ENCODE measurements at places on chromosomes 5 and 9.

DNA sequence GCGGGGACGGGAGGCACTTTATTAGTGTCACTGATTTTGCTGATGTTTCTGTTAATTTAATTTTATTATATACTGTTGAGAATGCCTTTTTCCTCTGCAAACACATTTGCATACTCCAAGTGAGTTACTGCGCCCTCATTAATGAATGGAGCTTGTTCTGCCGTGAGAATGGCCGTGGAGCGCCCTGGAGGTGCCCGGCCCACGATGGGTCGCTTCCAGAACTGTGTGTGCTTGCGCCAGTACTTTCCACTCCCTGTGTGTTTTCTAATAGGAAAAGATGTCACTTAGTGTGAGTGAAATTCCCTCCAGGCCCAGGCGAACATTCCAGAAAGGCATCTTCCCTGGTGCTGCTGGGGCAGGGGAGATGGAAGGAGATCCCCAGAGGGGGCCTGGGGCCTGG is 30.1 kb downstream of the NDUFS6 start:
- no peak for DNase-seq

GRCh38 chr5:168014433-168015123 is 276.9 kb upstream of the WWC1 start:
- no peak for DNase-seq

DNA sequence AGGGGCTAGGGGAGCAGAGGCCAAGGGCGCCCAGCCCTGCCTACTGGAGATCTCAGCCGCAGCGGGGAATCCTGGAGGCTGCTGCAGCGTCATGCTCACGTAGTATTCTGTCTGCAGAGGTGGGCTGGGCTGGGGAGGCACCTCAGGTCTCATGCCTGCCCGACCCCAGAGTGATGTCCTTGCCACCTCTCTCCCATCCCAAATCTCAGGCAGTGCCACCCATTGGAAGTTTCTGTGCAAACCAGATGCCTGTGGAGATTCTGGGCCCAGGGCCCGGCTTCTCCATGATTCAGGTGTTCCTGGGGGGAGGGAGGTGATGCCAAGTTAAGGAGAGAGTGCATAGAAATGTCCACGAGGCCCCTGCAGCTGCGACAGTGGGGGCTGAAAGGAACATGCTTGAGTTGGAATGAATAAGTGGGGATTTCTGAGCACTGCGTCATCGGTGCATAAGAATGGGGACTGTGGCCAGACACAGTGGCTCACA is 72.0 kb downstream of the ANKRD33B start:
- DNase-seq, result no peak

DNA sequence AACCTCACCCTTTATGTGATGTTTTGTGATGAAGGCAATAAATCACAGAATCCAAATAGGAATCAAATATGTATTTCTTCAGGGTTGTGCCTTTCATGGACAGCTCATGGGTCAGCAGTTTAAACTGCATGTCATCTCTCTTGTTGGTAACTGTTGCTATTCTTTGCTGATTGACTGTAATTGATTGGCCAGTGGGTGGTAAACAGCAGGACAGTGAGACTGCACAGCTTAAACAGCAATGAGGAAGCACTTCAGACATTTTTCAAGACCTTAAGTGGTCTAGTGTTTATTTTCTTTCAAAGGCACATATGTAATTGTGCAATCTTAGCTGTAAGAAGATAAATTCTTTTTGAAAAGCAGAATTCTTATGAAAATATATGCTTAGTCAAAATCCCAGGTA is 260.5 kb downstream of the COX7C start:
- no peak for DNase-seq

GRCh38 chr9:35725362-35725761 is 6.6 kb downstream of the TLN1 start:
- DNase-seq, result no peak

DNA sequence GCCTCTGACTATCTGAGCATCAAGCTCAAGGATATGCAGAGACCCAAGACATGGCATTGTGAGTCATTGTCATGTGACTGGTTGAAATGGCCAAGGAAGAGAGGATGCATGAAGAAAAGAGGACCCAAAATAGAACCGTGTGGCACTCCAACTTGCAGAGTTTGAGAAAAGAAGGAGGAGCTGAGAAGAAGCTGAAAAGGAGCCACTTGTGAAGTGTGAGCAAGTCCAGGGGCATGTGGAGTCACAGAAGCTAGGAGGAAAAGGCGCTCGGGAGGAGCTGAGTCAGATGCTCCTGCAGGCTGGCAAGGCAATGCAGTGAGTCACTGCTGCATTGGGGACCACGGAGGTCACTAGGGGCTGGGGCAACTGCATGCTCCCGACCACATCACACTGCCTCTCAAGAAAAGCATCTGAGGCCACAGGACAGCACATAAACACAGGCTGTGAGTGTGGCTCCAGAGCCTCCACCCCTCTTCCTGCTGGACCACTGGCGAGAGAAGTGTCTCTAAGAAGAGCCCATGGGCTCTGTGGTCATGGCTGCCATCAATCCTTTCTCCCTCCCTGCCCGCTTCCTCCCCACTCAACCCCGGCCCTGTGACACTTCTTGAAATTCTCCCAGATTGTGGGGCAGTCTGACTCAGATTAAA is 197.6 kb downstream of the DRD1 start:
- no peak for DNase-seq

DNA sequence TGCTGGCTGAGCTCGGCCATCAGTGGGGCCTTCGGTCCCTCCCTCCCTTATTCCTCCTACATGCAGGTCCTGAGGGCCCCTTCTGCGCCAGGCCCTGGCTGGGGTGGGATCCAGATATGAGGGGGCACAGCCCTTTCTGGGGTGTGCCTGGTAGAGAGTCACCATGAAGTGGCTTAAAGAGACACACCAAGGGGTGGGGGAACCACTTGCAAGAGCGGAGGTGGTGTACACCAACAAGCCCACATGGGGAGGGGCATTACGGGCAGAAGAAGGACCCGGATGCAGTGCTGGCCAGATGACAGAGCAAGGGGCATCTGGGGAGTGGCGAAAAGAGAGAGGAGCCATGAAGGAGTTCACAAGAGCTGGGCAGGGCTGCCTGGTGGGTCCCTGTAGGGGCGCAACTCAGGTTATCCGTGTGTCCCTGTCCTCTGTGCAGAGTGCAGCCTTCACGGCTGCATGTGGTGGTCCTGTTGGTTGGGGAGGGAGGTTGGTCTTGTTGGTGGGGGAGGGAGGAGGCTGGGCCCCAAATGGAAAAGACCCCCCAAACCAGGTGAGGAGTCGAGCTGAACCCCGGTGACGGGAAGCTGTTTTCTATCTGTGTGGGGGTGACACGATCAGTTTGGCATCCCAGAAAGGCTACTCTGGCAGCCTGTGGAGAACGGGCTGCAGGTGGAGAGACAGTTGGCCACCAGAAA is 158.1 kb downstream of the DAB2IP start:
- no peak for DNase-seq

DNA sequence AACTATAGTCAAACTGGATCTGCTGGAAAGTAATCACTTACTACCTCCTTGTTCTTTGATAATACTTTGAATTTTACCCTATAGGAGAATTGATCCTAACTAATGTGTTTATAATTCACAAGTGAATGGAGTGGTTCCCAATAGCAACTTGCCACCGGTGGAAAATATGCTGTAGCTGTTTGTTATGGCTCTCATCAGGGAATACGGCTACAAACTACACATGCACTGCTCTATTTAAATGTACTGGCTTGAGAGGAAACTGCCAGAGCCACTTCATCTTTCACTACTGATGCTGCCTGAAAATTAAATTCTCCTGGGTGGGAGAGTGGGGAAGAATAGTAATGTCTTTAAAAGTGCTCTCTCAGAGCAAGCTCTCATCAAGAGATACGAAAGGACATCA is 448.5 kb upstream of the GRAMD2B start:
- DNase-seq, result no peak

GRCh38 chr9:134933076-134933659 is 15.5 kb upstream of the FCN1 start:
- no peak for DNase-seq

- no peak for DNase-seq
Observed at GRCh38 chr5:131589510-131590348, 45.3 kb downstream of the RAPGEF6 start.

DNA sequence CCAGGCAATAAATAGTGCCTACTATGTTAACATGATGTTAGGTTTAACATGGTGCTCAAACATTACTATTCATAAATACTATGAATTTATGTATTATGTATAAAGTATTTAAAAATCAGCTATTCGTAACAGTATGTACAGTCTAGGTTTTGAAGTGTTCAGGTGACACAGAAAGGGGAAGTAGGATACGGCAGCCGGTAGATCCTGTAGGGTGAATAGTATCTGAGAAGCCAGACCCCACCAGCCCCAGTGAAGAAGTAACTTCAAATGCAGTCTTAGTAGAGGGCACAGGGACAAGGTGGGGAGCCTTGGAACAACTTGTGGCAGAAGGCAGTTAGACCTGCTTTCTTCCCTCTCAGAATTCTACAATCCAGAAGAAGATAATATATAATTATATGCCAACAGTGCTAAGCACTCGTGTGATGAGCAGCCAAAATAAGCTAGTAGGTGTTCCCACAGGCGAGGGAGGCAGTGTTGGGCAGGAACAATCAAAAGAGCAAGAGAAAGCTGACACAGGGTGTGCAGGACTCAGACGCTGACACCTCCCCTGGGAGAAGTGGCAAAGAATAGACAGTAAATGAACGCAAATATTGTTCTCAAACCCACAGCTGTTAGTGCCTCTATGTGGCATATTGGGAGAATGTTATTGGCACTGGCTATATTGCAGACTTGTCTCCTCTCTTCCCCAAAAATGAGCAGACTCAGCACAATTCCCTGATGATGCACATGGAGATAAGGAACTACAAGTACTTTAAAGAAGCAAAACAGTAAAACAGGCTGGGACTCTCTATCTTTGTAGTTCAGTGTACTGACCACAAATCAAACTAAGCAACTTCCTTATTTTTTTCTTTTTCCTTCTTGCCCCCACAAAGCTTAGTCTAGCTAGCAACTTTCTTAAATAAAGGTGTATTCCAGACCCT is 4.6 kb downstream of the ZNF367 start:
- DNase-seq, result peak; percentile 24

- DNase-seq, result no peak
Observed at GRCh38 chr5:2141254-2142000, 258.7 kb upstream of the IRX4 start.

DNA sequence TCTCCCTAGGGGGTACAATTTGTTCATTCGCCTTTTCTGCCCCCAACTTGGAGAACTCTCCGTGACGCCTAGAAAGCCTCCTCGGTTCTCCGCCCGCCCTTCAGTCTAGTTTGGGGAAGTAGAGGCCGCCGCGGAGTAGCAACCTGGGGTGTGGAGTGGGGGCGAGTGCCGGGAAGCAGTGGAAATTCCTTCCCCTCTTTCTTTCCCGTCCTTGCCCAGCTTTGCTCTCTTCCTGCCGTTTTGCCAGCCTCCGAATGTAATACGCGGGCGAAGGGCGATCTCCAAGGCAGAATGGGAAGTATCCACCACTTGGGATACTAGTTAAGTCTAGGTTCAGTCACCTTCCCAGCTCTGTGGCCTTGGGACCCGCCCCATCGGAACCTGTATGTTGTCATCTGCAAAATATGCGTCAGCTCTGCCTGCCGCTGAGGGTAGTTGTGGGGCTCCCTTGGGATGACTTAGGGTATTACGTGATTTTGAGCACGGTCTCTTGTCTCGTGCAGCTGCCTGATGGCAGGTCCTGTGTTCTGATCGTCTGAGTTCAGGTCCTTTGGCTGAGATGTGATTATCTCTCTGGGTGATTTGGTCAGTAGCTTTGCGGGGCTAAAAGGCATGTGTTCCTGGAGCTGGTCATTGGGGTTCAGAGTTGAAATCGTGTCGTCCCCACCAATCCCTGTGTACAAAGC is 724 bp downstream of the PAM start:
- peak; percentile 68 for DNase-seq

GRCh38 chr5:135324897-135325650 is 74.0 kb downstream of the MACROH2A1 start:
- DNase-seq, result no peak

DNA sequence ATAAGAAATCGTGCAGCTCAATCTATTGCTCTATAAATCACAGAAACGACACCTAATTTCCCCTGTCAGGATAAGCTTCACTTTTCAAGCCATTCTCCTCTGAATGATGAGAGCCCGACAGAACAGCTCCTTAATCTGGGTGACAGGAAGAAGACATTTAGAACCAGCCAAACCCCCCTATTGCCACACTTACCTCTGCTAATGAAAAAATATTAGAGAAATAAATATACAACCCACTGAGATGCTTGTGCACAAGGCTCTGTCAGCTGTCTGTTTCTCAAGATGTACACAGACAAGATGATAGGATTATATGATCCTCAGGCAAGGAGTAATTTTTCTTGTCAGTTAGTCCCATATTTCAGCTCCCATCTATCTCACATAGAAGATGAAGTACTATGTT is 57.5 kb upstream of the TRIM32 start:
- no peak for DNase-seq

GRCh38 chr9:69918322-69918721 is 97.7 kb downstream of the CFAP95 start:
- peak; percentile 2 for DNase-seq

- DNase-seq, result no peak
Observed at GRCh38 chr9:131122158-131122557, 3.2 kb upstream of the NUP214 start.

DNA sequence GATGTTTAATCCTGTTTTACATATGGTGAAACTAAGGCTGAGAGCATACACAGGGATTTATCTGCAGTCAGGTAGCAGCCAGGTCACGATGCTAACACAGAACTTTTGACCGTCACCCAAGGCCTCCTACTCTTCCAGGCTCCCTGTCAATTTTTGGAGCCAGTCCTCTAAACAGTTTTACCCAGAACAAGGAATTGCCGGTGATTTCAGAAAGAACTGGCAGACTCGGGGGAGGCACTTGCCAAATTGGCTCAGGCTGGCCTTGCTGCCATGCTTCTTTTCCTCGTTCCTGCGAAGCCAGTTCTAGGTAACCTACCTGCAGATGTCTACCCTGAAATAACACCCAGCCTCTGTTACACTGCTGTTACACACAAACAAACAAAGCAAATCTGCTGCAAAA is 21.2 kb downstream of the GRIA1 start:
- no peak for DNase-seq

- no peak for DNase-seq
Observed at GRCh38 chr5:168646335-168646734, 67.2 kb upstream of the PANK3 start.

GRCh38 chr9:107219486-107220077 is 63.5 kb upstream of the RAD23B start:
- no peak for DNase-seq

DNA sequence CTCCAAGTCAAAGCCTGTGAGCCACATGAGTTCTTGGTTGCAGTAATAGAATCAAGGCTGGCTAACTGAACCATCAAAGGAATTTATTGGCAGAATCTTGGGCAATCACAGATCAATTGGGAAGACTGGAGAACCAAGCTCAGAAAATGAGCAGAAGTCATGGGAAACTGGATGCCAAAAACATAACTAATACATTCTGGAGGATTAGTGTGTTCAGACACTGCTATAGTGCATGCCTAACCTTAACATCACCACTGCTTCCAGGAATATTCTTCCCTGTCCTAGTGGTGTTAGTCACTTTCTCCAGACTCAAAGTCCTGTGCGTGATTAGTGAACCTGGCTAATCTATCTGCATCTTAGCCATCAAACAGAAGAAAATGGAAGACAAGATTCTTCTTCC is 843.7 kb downstream of the EFNA5 start:
- no peak for DNase-seq

GRCh38 chr5:40093550-40093949 is 586.2 kb upstream of the PTGER4 start:
- DNase-seq, result no peak
